ENCODE measurements at places on chromosomes 5 and 9.

DNA sequence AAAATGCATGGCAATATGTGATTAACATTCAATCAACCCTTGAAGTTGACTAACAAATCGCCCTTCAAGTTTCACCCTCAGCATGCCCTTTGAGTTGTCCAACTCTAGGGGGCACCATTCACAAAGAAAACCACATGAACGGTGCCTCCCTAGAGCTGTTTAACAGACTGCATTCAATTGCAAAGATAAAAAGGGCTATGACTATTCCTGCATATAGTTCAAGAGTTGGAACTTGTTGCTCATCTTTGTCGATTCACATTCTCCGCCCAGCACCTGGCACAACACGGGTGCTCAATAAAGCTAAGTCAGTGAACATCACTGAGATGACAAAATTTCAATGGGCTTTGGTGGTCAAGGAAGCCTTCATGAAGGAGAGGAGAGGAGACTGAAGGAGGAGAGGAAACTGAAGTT is 69.6 kb upstream of the SLC30A5 start:
- peak; percentile 22 for DNase-seq

DNA sequence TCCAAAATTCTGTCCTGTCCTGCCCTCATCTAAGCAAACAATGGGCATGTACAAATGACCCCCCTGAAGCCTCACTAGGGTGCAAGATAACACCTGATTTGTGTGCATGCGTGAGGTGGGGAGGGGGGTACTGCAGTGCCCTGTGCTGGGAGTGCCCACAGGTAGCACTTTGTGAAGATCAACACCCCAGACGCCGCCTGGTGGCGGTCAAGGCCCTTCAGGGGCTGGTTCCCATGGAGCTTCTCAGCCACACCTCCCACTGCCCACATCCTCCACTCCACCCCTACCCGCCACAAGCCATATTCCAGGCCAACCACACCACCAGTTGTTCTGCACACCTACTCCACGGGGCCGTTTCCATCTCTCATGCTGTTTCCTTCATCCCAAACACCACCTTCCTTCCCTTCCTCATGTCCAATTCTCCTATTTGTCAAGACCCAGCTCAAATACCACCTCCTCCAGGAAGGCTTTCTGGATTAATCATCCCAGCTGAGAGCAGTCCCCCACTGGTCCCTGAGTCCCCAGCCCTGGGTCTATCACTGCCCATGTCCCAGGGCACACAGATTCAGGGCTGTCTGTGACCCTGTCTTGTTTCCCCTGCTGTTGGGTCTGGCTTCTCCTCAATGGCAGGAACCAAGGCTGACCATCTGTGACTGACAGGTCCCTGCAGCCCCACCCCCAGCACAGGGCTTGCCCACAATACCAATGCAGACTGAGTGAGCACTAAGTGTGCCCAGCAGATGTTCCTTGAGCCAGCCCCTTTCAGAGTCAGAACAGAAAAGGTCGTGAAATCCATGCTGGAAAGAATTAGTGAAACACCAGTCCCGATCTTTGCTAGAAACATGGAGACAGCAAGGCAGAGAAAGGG is 178.4 kb downstream of the PAX5 start:
- no peak for DNase-seq

- no peak for DNase-seq
Measured at GRCh38 chr5:3143382-3143781, 391.9 kb upstream of the IRX2 start.

GRCh38 chr5:54518146-54518817 is 723 bp downstream of the SNX18 start:
- peak; percentile 55 for DNase-seq

GRCh38 chr9:33159777-33160127 is 7.4 kb downstream of the B4GALT1 start:
- DNase-seq, result no peak

- DNase-seq, result no peak
Measured at GRCh38 chr9:34986540-34987047, 3.0 kb upstream of the DNAJB5 start.

DNA sequence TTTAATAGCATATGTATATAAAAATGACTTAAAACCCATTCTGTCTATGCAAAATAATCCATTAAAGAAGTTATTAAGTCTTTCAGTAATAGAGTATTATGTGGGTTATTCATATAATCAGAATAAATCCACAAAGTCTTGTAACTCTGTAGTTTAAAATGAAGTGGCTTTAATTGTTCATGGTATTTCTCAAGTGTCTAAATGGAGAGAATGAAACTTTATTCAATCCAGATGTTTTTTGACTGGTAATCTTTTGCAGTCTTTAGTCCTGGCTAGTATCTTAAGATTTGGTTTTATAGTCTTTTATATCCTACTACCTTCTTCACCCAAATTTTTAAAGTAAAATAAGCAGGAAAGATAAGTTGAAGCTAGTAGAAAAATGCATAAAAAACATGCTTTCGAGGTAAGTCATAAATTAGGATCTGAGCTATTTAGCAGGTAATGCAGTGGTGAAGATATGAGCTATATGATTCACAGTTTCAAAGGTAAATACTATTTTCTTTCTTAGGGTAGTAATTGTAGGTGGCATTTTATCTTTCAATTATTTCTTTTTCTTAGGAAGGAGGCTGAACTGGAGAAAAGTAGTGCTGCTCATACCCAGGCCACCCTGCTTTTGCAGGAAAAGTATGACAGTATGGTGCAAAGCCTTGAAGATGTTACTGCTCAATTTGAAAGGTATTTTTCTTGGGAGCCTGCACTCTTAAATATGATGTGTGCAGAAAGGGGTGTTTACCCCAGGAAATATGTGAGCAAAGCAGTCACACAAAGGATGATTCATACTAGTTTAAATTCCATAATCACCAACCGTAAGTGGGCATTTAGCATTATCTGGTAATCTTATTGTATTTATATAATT is 17.9 kb downstream of the HMMR start:
- DNase-seq, result peak; percentile 27

GRCh38 chr5:10329820-10330481 is 22.2 kb upstream of the CMBL start:
- DNase-seq, result no peak

GRCh38 chr9:114250235-114250568 is 72.7 kb upstream of the ORM1 start:
- DNase-seq, result no peak

GRCh38 chr9:23556459-23556858 is 269.6 kb downstream of the ELAVL2 start:
- no peak for DNase-seq

- no peak for DNase-seq
Measured at GRCh38 chr9:1311462-1312042, 261.4 kb downstream of the DMRT2 start.

GRCh38 chr5:114734238-114734637 is 372.4 kb downstream of the KCNN2 start:
- no peak for DNase-seq

DNA sequence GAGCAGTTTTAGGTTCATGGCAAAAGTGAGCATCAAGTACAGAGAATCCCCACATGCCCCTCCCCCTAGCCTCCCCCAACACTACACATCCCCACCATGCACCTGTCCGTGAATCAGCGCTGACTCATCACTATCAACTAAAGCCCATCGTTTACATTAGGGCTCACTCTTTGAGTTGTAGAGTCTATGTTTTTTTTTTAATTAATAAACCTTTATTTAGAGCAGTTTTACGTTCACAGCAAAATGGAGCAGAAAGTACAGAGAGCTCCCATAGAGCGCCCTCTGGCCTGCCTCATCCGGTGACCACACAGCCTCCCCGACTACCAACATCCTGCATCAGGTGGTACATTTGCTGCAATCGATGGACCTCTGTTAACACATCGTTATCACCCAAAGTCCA is 47.9 kb upstream of the UNC5A start:
- no peak for DNase-seq

- no peak for DNase-seq
Measured at GRCh38 chr9:134497283-134497860, 144.2 kb upstream of the COL5A1 start.

DNA sequence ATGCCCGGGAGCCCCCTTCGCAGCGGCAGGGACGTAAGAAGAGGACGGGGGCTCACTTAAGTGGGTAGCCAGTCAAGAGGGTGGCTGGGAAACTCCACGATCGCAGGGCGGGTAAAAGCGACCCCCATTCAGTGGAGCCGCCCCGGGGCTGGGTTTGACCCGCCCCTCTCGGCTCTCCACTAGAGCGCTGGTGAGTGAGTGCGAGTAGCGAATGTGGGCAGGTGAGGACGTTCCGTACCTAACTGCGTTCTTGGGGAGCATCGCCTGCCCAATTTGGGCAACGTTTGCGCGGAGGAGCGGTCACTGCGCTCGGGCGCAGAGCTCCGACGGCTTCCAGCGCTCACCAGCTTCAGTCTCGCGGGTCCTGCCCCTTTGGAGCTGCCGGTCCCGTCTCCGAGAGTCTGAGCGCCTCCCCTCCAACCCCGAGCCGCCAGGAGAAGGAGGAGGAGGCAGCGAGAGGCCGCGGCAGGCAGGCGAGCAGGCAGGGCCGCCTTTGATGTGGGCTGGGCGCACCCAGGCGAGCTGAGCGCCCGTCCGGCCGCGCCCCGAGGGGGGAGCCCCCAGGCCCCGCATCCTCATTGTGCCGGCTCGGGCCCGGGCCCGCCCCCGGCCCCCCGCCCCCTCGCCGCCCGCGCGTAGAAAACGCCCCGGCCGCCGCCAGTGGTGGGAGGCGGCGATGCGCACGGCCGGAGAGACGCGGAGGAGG is at the start of gene FGF18:
Gene FGF18 (plus strand): TSS at position 666 of the 706 bp plus-strand sequence. CDS start 553 bp downstream, outside the sequence.
- DNase-seq, result no peak

DNA sequence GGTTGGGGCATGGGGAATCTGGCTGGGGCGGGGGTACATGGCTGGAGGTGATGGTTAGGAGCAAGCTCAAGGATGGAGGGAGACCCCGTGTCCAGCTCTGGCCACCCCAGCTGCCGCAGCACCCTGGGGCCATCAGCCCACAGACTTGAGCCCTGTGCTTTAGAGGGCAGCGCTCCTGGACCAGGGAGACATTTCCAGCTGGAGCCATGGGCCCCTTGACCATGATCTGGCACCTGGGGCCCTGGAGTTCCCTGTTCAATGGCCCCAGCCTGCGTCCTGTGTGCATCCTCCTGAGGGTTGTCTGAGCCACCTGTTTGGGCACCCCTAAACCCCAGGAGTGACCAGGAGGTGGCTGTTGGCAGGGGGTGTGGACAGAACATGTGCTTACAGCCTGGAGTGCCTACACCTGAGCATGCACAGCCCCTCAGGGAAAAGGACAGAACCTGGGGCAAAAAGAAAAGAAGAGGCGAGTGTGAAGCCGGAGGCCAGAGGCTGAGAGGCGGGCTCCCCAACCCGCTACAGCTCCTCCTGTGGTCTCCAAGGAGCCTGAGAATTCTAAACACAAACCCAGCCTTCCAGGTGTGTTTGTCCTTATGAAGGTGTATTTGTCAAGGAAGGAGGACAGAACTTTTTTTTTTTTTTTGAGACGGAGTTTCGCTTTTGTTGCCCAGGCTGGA is 126.7 kb downstream of the C9orf50 start:
- no peak for DNase-seq

GRCh38 chr5:75671506-75671905 is 45.7 kb downstream of the POC5 start:
- no peak for DNase-seq

DNA sequence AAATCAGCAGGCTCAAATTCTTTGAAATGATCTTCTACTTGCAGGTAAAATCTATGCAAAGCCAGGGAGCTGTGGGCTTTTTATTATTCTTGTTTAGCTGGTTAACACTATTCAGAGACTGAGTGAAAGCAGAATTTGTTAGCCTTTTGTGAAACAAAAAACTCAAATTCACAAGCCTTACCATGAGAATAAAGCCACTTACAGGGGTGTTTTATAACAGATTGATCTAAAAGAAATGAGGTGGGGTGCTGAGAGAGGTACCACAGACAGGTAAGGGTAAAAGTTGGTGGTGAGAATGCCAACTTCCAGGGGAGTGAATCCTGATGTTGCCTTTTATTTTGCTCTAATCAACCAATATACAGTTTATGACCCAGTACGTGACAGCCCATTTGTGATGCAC is 1585.6 kb downstream of the EFNA5 start:
- no peak for DNase-seq

- no peak for DNase-seq
Measured at GRCh38 chr9:135647884-135648283, 8.5 kb upstream of the GLT6D1 start.

Measured in kidney capillary endothelial cell (primary cell).